Fibroblast of lung (primary cell): ENCODE measurements at places on chromosomes 12 and 14. TPM values are rescaled to one million over a fixed set of nuclear protein-coding genes. Genes with fewer than 3 reads are reported as not detected.

The AMHR2 gene
- total RNA-seq: not detected in 2 replicates

The PELI2 gene
- 28.5 and 29.2 TPM in 2 replicates for total RNA-seq

The GPRC5A gene
- total RNA-seq: 2.3 and 4.8 TPM in 2 replicates

The WDR89 gene
- 11.1 and 13.9 TPM in 2 replicates for total RNA-seq

The FAM222A gene
- total RNA-seq: under 0.01 TPM in 1 of 2 replicates, not detected in the other

The RDH16 gene
- total RNA-seq: 0.17 and 0.26 TPM in 2 replicates

The DUSP16 gene
- 15.2 TPM in 2 replicates for total RNA-seq

The FGF23 gene
- not detected in 2 replicates for total RNA-seq

The DPY19L2 gene
- 4.4 and 5.0 TPM in 2 replicates for total RNA-seq

The PA2G4 gene
- total RNA-seq: 92.2 and 93.5 TPM in 2 replicates

The NFYB gene
- total RNA-seq: 32.2 and 48.0 TPM in 2 replicates

The IQSEC3 gene
- total RNA-seq: 0.77 and 1.3 TPM in 2 replicates

The TAS2R7 gene
- total RNA-seq: not detected in 2 replicates

The NPFF gene
- not detected in 2 replicates for total RNA-seq
